ENCODE measurements at places on chromosomes 6 and 20. TPM values are rescaled to one million over a fixed set of nuclear protein-coding genes. Genes with fewer than 3 reads are reported as not detected.

- no peaks in the 10 kb centered on the region for H3K36me3 ChIP-seq
- no peak overlapping the region for H3K4me3 ChIP-seq
- H3K27ac ChIP-seq, result no peak overlapping the region
- no peak for DNase-seq
- no peaks in the 10 kb centered on the region for H3K4me1 ChIP-seq
Measured at GRCh38 chr6:38501931-38502330, 137.8 kb downstream of the BTBD9 start.

- no peak for DNase-seq
- no peak overlapping the region for H3K4me3 ChIP-seq
- H3K4me1 ChIP-seq, result no peaks in the 10 kb centered on the region
- no peak overlapping the region for H3K27ac ChIP-seq
Measured at GRCh38 chr6:83252719-83253118, 59.6 kb downstream of the RWDD2A start.

GRCh38 chr6:56024931-56025330 is 149.5 kb upstream of the BMP5 start:
- H3K4me1 ChIP-seq, result no peaks in the 10 kb centered on the region
- no peak for DNase-seq
- H3K36me3 ChIP-seq, result no peaks in the 10 kb centered on the region
- no peak overlapping the region for H3K4me3 ChIP-seq

DNA sequence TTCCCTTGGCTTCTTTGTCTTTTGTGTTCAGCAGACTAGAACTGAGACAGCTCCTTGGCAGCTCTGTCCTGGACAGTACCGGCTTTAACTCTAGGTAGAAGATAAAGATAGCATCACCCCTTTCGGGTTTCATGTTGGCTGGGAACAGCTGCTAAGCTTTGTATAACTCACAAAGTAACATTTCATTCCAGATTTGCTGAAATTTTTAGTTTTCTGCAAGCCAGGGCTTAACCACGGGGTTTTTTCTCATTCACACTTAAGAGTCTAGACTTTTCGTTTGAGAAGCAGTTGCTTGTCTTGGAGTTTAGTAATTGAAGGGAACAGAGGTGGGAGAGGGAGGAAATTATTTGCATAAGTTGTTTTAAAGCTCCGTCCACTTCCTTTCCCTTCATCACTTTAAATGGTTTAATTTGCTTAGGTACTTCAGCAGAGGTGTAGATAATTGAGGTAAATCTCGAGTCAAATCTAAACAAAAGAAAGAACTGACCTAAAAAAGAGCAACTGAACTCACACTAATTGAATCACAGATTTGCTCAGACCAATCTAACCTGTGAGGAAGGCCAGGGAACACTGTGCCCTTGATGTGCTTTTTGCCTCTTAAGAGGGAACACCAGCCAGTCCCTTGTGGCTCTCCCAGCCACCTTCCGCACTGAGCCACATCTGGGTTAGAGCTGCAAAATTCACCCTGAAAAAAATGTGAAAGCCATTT is 48.3 kb downstream of the RREB1 start:
- H3K27ac ChIP-seq, result peak overlapping the region; percentile 73
- peak overlapping the region; percentile 5 for H3K4me3 ChIP-seq
- no peaks in the 10 kb centered on the region for H3K27me3 ChIP-seq
- peaks cover 16% of the 10 kb centered on the region for H3K36me3 ChIP-seq
- H3K4me1 ChIP-seq, result peaks cover 79% of the 10 kb centered on the region

DNA sequence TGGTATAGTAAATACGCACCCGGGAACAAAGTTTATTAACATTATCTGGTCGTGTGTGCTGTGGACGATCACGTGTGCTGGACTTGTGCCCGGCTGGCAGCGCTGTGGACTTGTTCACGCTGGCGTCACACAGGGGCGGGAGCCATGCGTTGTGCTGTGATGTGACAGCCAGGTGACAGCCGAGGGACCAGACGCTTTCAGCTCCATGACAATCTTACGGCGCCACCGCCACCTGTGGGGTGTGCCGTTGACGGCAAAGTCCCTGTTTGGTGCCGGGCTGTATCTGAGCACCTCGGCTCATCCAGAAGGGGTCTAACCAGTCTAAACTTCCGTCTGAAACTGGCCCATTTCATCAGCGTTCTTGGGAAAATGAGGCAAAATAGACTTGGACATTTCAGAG is 25.2 kb downstream of the DLL1 start:
- no peak overlapping the region for H3K4me3 ChIP-seq
- H3K4me1 ChIP-seq, result no peaks in the 10 kb centered on the region
- DNase-seq, result no peak
- no peaks in the 10 kb centered on the region for H3K36me3 ChIP-seq

DNA sequence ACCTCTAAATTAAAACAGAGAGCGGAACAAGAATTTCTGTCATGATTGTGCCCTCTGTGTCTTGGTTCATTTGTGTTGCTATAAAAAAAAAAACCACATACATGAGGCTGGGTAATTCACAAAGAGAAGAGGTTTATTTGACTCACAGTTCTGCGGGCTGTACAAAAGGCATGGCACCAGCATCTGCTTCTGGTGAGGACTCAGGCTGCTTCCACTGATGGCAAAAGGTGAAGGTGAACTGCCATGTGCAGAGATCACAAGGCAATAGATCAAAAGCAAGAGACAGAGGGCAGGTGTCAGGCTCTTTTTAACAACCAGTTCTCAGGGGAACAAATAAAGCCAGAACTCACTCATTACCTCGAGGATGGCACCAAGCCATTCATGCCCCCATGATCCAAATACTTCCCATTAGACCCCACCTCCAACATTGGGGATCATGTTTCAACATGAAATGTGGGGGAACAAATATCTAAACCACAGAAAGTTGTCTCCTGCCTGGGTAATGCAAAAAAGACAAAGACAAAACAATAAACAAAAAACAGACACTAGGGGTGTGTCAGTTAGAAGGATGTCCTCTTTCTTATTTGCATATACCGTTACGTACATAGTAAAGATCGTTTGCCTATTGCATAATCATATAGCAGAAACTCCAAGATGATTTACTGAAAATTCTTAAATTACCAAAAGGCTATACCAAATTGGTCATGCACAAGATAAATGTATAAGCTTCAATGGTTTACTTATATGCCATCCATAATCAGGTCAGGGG is 17.0 kb downstream of the SERPINB9 start:
- no peak overlapping the region for H3K4me3 ChIP-seq
- no peaks in the 10 kb centered on the region for H3K27me3 ChIP-seq
- peak overlapping the region; percentile 44 for H3K27ac ChIP-seq
- peaks cover 53% of the 10 kb centered on the region for H3K36me3 ChIP-seq

DNA sequence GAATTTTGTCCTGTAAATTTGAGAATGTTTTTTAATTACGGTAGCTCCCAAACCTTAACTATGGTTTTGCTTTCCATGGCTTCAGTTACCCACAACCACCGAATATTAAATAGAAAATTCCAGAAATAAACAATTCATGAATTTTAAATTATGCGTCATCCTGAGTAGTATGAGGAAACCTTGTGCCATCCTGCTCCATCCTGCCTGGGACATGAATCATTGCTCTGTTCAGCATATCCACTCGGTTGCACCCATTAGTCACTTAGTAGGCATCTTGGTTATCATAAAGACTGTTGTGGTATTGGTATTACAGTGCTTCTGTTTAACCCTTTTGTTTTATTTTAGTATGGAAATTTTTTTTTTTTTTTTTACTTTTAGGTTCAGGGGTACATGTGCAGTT is 39.7 kb downstream of the KCNS1 start:
- peak overlapping the region; percentile 41 for H3K27ac ChIP-seq
- H3K4me3 ChIP-seq, result no peak overlapping the region
- peak; percentile 21 for DNase-seq
- H3K36me3 ChIP-seq, result peaks cover 49% of the 10 kb centered on the region
- H3K4me1 ChIP-seq, result peaks cover 74% of the 10 kb centered on the region

- no peaks in the 10 kb centered on the region for H3K4me1 ChIP-seq
- H3K27ac ChIP-seq, result no peak overlapping the region
- H3K4me3 ChIP-seq, result no peak overlapping the region
Measured at GRCh38 chr20:10249822-10250221, 31.2 kb downstream of the SNAP25 start.

GRCh38 chr20:55471052-55472006 is 534.0 kb downstream of the CBLN4 start:
- no peak overlapping the region for H3K27ac ChIP-seq
- DNase-seq, result no peak
- H3K4me3 ChIP-seq, result no peak overlapping the region

The OARD1 gene
- total RNA-seq, result 48.4 TPM

Data from activated CD8-positive, alpha-beta T cell treated with anti-CD3 and anti-CD28 coated beads for 36 hours (primary cell).